ENCODE measurements at places on chromosomes 5 and 9.
A peak's percentile ranks its signal among the peaks of the same experiment; 100 is the strongest.

GRCh38 chr5:106766916-106767315 is 903.8 kb downstream of the EFNA5 start:
- DNase-seq: no peak

DNA sequence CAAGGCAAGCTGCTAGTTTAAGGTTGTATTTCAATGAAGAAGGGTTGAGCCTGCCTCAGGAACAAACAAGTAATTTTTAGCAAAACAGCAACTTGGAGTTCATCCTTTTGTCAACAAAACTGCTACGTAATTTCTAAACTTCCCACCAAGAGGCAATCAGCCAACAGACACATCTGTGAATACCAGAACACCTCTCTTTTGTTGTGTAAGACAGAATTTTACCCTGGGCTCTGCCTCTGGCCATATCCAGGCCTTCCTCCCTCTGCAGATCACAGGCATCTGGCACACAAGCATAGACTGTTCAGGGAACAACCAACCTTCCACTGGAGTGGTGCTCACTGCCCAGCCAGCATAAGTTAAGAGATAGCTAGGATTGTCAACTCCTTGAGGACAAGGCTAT is 409.0 kb downstream of the SPOCK1 start:
- no peak for DNase-seq

DNA sequence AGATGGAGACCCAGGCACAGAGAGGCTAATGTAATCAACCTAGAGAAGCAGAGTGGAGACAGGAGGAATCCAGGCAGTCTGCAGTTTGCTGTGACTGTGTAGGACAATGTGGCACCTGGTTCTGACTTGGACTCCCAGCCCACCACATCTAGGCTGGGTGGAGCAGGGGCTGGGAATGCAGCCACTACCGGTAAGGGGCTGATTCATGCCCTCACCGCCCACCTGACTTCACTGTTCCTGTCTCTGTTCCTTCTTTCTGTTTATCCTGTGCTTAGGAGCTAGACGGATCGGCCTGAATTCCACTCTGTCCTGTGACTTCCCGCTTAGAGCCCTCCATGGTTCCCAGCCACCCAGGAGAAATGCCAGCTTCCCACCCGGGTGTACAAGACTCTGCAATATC is 2.6 kb downstream of the PDLIM4 start:
- no peak for DNase-seq

GRCh38 chr9:125513303-125513667 is 193.7 kb downstream of the MAPKAP1 start:
- no peak for DNase-seq

DNA sequence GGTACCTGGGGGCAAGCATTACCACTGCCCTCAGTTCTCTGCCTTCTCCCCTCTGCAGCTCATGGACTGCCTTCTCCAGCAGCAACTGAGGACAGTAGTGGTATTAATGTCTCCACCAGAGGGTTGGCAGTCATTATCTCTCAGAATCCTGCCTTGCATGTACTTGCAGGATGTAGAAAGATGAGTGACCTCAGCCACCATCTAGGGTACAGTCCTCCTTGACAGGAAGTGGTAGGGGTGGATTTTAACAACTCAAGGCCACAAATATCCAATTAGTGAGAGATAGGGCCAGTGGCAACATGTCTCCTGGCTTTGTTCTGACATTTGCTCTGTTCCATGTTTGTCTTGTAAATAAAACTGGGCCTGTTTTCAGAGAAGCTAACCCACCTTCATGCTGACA is 47.2 kb downstream of the F2R start:
- DNase-seq: no peak

GRCh38 chr5:169521366-169521983 is 62.1 kb upstream of the SPDL1 start:
- no peak for DNase-seq

DNA sequence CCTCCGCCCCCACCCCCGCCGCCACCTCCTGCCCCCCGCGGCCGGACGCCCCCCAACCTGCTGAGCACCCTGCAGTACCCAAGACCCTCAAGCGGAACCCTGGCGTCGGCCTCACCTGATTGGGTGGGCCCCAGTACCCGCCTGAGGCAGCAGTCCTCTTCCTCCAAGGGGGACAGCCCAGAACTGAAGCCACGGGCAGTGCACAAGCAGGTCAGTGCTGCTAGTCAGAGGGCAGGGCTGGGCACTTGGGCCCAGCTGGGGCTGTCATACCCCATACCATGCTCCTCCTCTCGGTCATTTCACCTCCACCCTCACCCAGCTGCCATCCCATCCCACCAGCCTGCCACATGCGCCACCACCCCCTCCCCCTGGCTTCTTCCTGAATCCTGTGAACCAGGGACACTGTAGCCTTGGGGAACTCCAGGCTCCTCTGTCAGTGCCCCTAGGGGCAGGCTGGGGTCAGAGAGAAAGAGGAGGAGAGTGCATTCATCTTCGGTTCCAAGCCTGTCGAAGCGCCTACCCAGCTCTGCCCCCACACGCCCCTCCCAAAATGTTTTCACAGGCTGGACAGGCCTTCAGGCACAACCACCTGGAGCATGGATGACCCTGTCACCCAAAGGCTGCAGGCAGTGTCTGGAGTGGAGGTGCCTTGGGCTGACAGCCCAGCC is 122.0 kb downstream of the DAB2IP start:
- peak; percentile 19 for DNase-seq

- DNase-seq: no peak
Observed at GRCh38 chr5:54611290-54611951, 93.9 kb downstream of the SNX18 start.

DNA sequence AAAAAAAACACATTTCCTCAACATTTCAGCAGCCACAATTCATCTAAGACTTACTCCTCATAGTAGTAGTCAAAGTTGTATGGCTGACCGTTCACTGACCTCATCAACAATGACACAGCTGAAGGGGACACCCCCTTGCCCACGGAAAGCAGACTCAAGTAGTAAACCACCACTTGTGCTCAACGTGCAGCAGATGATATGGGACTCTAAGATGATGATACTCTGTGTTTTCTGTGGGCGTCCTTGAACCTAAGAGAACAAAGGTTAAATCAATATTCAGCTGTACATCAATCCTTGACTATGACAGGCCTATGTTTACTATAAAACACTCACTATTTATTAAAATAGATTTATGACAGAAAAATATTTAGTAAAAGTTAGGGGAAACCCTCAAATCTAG is 71.6 kb downstream of the SETX start:
- no peak for DNase-seq

GRCh38 chr5:58040846-58041245 is 419.0 kb downstream of the PLK2 start:
- DNase-seq: no peak

- no peak for DNase-seq
Observed at GRCh38 chr5:143755966-143756365, 56.0 kb upstream of the HMHB1 start.

DNA sequence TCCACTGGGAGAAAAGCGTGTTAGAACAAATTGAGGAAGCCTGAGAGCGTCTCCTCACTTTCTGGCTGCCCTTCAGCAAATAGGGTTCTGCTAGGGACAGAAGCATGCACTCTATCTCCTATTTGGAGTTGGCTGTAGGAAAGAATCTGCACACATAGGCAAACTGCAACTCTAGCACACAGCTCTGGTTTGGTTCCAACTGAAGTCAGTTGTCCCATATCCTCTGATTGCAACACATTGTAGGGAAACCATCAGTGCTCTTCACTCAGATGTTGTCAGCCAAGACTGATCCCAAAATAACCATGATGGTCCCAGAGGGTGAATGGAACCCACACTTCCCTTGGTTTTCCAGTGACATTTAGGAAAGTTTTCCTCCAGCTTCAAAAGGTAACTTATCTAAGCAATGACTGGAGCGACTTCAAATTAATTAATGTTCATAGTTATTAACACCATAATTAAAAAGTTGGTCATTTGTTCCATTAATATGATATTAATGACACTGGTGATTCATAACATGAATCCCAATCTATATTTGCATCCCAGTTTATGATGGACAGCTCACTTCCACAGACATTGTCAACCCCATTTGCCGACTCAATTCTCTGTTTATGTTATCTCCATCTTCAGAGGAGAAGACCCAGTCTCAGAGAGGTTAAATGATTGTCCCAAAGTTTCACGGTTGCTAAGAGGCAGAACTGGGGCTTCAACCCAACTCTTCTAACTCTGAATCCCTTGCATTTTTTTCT is 136.7 kb upstream of the ZNF462 start:
- no peak for DNase-seq

DNA sequence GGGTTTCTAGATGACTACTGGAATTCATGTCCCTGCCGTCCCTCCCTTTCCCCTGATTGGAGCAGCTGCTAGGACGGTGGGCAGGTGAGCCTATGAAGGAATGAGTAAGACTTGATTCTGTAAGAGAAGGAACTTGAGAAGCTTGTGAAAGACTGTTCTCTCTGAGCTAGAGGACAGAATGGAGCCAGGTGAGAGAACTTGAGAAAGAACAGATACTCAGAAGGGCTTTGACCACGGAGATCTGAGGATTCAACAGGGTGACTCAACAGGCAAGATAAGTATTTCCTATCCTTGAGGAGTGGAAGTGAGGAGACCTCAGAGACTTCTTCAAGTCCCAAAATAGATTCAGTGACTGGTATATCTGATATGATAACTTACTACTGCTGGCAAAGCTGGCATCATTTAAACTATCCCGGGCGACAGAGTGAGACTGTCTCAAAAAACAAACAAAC is 41.9 kb downstream of the HSDL2 start:
- no peak for DNase-seq

Measured in ovary (tissue), 10 donors.